ENCODE measurements at places on chromosomes 5 and 9. TPM values are rescaled to one million over a fixed set of nuclear protein-coding genes. Genes with fewer than 3 reads are reported as not detected.

The IL3 gene
- not detected for polyA plus RNA-seq

The KIF27 gene
- polyA plus RNA-seq = 0.77 TPM

The ADGRD2 gene
- polyA plus RNA-seq = 0.11 TPM

The TMEM252 gene
- polyA plus RNA-seq = not detected

The PCDHA10 gene
- not detected for polyA plus RNA-seq

The GPR21 gene
- not detected for polyA plus RNA-seq

The NR2F1-AS1 gene
- not detected for polyA plus RNA-seq

The PCSK1 gene
- not detected for polyA plus RNA-seq

The DOK3 gene
- polyA plus RNA-seq = 2.0 TPM

The CYLC2 gene
- not detected for polyA plus RNA-seq

The SPATA31D4 gene
- not detected for polyA plus RNA-seq

The ZFP2 gene
- 0.11 TPM for polyA plus RNA-seq

The PAEP gene
- polyA plus RNA-seq = not detected

The CENPK gene
- polyA plus RNA-seq = 18.7 TPM

The GPX3 gene
- 12.7 TPM for polyA plus RNA-seq

The CD180 gene
- not detected for polyA plus RNA-seq

The EFNA5 gene
- 2.7 TPM for polyA plus RNA-seq

The SNCAIP gene
- 0.03 TPM for polyA plus RNA-seq

The MEGF10 gene
- not detected for polyA plus RNA-seq

The FOXI1 gene
- not detected for polyA plus RNA-seq

The SPATA31E1 gene
- not detected for polyA plus RNA-seq

The SPINK1 gene
- polyA plus RNA-seq = 0.17 TPM

The IL13 gene
- polyA plus RNA-seq = not detected

The TMC1 gene
- not detected for polyA plus RNA-seq

The SEC16A gene
- polyA plus RNA-seq = 45.8 TPM

The SMIM33 gene
- polyA plus RNA-seq = not detected

The NSG2 gene
- not detected for polyA plus RNA-seq

The DCAF12 gene
- polyA plus RNA-seq = 12.8 TPM

The LMX1B gene
- 0.95 TPM for polyA plus RNA-seq

The PCDHGA1 gene
- not detected for polyA plus RNA-seq

The FCN2 gene
- polyA plus RNA-seq = not detected

The SAXO1 gene
- polyA plus RNA-seq = not detected

Data from foreskin keratinocyte (primary cell).